ENCODE measurements at places on chromosomes 5 and 9. TPM values are rescaled to one million over a fixed set of nuclear protein-coding genes. Genes with fewer than 3 reads are reported as not detected.

- no peak for DNase-seq
These were observed 435.4 kb upstream of the GRAMD2B start for GRCh38 chr5:125987677-125988255.

DNA sequence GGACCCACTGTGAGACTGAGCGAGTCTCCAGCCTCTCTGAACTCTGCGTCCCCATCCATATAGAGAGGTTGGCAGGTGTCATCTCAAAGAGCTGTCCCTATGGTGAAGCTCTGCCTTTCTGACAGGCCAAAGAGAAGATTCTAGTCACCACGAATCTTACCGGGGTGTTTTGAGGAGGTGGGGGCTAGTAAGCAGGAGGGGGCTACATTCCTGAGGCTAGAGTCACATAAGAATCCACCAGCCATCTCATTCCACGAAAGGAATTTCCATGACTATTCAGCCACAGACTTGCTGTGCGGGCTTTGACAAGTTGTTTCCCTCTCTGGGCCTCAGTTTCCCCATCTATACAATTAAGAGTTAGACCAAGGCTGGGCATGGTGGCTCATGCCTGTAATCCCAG lies 16.3 kb downstream of the PDGFRB start:
- no peak for DNase-seq

DNA sequence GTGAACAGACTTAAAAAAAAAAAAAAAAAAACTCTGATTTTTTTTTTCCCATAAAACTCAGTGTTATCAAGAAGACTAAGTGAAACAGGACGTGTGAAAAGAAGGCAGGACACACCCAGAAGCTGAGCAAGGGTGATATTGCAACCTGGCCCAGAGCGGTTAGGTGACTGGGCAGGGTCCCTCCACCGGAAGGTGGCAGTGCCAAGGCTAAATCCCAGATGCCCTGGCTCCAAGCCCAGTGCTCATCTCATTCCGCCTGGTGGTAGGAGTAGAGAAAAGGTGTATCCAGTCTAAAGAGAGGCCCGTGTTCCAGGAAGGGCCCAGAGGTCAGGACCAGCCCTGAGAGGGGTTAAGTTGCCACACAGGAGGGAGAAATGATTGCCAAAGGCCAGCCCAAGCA lies 51.5 kb upstream of the SAP30L start:
- DNase-seq, result no peak

DNA sequence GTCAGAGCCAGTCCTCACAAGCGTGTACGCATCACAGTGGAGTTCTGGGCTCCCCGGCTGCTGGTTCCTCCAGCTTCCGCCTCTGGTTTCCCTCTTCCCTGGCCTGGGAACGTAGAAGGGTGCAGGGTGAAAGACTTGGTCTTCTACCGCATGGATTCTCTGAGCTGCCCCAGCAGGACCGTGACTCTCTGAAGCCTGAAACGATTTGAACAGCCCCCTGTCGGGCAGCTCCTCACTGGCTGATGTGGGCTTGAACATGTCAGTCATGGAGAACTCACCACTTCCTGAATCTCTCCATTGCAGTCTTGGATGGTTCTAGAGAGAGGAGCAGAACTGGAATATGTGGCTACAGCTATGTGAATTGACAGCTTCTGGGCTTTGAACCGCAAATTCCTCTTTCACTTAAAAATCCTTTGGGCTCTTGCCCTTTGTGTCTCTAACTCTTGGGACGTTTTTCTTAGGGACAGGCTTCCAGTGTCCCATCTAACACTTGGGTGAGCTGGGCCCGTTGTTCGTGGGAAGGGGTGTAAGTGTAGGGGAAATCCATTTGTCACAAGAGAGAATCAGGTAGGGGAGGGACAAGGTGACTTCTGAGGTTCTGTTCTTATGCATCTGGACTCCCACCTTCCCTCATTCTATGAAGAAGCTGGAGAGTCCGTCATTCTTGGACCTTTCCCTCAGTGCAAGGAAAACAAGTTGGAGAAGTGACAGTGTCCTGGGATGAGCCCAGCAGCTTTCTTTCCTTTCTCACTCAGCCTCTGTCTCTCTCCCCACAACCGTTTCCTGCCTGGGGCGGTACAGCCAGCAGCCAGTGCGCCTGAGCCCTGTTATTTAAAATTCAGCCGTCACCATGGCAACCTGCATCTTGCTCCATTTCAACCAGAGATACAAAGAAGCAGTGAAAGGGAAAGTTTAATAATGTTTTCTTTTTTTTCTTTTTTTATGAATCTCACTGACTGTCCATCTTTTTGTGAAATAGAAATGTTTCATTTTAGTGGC lies 84.7 kb downstream of the PTTG1 start:
- DNase-seq, result no peak

DNA sequence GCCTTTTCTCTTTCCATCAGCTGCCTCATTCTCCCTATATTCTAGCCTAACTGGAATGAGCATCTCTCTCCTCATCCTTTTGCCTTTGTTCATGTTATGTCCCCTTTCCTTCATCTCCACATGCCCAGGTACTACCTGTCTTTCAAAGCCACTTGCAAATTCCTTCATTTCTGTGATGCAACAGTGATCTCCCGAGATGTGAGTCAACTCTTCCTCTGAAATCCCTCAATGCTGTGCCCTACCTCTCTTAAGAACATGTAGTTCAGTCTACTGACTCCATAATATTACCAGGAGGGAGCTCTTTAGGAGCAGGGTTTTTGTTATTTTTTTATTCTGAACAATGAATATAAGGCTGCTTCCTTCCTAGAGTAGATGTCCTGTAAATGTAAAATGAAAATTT lies 91.6 kb downstream of the ZNF462 start:
- DNase-seq, result no peak

- no peak for DNase-seq
These were observed 135.9 kb upstream of the OTULINL start for GRCh38 chr5:14445576-14446290.

DNA sequence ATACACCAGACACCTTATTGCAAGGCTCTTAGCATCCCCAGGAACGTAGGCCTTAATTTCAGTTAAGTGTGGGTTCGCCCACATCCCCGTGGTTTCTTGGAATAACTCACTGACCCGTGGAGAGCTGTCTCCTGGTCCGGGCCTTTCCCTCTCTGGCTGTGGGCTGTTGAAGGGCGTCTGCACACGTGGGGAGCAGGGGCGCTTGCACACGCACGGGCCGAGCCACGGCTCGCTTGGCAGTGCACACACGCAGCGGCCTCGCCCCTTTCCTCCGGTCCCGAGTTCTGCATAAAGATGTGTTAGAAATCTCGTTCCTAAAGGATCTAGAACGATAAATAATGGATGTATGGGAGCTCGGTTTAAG lies 141.9 kb downstream of the PBX3 start:
- DNase-seq, result no peak

DNA sequence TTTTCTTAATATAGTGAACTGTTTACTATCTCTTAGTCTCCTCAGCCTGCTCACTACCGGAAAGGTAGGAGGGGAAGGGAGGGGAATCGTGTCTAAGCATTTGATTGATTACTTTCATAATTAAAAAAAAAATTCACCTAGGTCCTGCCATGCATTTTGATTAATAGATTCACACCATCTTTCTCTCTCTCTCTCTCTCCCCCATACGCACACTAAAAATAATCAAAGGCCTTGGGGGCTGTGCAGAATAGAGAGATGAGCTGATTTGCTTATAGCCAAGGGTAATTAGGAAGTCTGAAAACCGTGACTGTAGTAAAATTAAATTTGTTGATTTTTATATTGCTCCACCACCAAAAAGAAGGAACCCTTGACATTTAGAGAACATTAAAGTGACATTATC lies 49.6 kb downstream of the CD180 start:
- DNase-seq, result no peak

DNA sequence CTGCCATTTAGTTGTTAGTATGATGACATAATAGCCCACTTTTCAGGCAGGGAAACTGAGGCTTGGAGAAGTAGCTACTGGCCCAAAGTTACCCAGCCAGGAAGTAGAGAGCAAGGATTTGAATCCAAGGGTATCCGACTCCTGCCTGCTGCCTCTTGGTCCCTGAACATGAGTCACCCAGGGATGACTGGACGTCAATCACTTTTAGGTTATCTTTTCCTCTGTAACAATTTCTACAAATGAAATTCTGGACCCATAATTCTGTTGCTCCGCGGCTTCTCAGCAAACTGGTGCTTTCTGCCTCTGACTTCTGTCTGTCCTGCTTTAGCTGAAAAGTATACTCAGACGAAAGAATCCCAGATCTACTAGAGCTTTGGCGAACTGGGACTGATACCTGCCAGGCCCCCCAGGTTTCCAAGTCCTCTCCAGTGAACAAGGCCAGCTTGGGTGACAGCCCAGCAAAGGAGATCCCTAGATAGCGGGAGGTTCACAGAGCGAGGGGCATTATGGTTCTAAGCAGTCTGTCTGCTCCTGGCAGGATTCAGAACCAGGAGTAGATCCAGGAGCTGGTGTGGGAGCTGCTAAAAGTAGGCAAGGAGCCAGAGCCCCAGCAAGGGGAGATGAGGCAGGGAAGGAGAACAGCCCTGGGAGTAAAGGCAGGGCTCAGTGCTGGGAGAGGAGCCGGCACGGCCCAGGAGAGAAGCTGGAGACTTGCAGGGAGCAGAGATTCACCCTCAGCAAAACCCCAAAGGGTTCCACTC lies 20.6 kb downstream of the OLFML2A start:
- no peak for DNase-seq

- DNase-seq, result no peak
These were observed 47.9 kb upstream of the ZBTB43 start for GRCh38 chr9:126756876-126757415.

DNA sequence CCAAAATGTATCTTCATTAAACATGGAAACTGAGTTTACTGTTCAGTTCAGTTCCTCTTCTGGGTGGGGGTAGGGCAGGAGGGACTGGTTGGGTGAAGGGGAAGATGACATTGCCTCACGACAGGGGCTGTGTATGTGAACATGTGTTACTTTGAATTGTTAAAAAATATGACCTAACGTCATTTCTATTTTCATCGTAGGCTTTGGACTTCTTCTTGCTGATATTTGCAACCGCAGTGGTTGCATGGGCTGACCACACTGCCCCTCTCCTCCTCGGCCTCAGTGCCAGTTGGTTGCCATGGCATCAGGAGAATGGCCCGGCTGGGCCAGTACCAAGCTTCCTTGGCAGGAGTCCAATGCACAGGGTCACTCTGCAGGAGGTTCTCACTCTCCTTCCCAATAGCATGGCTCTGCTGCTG lies 41.5 kb downstream of the HACD4 start:
- DNase-seq, result no peak

GRCh38 chr9:68950689-68951088 lies 63.2 kb downstream of the PRKACG start:
- no peak for DNase-seq

DNA sequence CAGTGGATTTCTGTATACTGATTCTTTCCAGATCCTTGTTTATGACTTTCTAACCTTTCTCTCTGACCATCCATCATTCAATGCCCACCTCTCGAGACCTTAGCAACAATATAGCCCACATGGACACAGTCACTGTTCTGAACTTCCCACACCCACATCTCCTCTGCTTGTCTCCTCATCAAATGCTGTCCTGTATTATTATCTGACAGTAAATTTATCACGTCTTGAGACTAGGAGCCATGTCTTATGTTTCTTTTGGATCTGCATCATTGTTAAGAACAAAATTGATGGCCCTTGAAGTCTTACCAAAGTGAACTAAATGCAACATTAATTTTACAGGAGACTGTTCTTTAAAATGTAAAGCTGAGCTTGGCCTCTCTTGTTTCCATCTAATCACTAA lies 495.4 kb upstream of the KLF4 start:
- no peak for DNase-seq

GRCh38 chr5:89343666-89344065 lies 460.7 kb upstream of the MEF2C start:
- no peak for DNase-seq

DNA sequence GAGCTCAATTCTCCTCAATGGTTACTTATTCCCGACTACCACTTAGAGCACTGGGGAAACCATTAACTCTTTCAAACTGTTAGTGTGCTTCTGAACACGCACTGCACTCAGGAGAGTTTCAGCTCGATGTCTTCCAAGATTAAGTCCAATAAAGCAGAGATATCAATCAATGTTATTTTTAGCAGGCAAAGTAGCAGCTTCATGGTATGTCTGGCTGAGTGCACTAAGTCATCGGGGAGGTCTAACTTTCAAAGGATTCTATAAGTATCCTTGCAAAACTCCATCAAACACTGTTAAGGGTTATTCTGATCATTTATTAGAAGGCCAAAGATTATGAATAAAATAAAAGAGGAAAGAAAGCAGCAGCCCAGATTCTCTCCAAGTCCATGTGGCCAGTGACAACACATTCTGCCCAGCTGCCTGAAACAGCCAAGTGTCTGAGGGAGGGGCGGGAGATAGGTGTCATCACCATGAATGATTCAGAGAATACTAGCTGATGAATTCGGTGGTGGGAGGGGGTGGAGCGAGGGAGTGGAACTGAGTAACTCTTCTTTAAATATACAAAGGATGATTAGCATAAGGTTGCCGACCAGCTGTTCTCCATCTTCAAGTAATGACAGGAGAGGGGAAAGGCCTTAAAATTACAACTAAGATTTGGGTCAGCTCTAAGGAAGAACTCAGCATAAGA lies 21.3 kb downstream of the NREP start:
- DNase-seq, result peak; percentile 52

GRCh38 chr5:111697881-111698757 lies 58.9 kb downstream of the NREP start:
- DNase-seq, result no peak

Gene ENTREP1
- total RNA-seq, result 2.4 TPM

Gene NTRK2
- total RNA-seq, result 20.2 TPM

Gene RPP25L
- 13.3 TPM for total RNA-seq

Gene TLN1
- 553 TPM for total RNA-seq

Gene MARCHF3
- 7.4 TPM for total RNA-seq

Gene SLC35A4
- total RNA-seq, result 55.1 TPM

Gene CEP72
- total RNA-seq, result 1.6 TPM

Gene TSLP
- total RNA-seq, result 1.1 TPM

Gene NUTM2G
- not detected for total RNA-seq

Gene PCDHA1
- total RNA-seq, result not detected

Gene CDX1
- not detected for total RNA-seq

Gene PRLR
- total RNA-seq, result 1.3 TPM

Gene PCDHB7
- 3.3 TPM for total RNA-seq

Gene SPINK13
- not detected for total RNA-seq

Gene OR13C3
- total RNA-seq, result not detected
